ENCODE measurements at places on chromosomes 7 and 10.
A peak's percentile ranks its signal among the peaks of the same experiment; 100 is the strongest.

DNA sequence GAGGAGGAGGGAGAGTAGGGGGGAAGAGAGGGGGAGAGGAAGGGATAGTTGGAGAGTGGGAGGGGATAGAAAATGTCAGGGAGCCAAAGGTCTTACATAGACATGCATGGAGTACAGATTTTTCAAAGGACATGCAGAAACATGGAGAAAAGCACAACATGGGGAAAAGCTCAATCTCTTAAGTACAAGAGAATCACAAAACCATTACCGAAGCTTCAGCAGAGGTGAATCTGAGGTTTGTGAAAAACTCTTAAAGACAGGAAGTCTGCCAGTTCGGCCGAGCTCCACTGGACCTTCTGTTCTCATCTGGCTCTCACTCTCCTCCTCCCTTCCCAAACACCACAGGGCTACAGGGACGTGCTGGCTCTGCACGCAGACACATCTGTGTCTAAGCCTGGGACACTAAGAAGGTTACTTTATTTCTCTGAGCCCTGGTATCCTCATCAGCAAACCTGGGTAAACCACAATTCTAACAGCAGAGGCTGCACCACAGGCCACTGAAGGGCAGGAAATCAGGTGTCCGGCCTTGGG lies 133.9 kb downstream of the COBL start:
- DNase-seq: no peak

- DNase-seq: no peak
Observed at GRCh38 chr7:28487487-28487886, 75.2 kb downstream of the CREB5 start.

DNA sequence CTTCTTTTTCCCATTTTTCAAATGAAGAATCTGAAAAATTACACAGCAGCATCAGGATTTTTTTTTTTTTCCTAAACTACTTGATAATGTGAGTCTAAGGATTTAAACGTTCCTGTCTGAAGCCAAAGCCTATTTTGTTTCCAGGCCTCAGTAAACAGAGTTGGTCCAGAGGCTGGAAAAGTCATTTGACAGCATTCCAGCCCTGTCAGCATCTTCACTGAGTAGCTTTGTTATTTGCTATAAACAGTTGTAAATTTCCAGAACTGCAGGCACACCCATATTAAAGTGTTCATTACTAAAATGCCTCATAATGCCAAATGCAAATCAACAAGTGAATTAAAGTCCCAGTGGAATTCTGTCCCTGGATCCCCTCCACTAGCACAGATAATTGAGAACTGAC lies 35.5 kb upstream of the KMT2E start:
- DNase-seq: no peak

DNA sequence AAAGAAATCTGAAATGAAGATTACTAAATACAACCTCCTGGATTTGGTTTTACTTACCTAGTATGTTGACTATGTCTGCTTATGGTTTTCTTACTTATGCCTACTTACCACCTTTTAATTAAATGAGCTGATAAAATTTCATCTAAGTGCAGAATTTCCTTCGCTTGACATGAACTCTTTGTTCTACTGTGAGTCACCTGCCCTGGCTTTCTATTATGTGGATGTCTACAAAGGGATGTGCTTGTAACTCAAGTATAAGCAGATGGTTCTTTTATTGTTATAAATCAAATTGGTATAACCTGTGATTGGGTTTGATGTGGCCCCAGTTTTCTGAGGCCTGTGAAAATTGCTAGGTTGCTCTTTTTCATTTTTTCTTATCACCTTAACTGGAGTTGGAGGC lies 389.1 kb upstream of the ANKRD30A start:
- DNase-seq: no peak

DNA sequence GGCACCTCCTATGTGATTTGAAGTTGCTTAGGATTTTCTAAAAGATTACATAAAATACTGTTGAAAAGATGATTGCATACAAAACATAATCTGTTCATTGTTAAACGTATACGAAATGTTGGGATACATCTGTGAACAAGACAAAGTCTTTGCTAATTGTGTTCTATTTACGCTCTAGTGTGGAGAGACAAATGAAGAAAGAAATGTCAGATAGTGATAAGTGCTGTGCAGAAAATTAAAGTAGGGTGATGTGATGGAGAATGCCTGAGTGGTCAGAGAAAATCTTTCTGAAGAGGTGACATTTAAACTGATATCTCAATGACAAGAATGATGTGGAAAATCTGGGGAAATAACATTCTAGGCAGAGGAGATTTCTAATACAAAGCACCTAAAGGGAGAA lies 13.4 kb upstream of the ZRANB1 start:
- DNase-seq: no peak

DNA sequence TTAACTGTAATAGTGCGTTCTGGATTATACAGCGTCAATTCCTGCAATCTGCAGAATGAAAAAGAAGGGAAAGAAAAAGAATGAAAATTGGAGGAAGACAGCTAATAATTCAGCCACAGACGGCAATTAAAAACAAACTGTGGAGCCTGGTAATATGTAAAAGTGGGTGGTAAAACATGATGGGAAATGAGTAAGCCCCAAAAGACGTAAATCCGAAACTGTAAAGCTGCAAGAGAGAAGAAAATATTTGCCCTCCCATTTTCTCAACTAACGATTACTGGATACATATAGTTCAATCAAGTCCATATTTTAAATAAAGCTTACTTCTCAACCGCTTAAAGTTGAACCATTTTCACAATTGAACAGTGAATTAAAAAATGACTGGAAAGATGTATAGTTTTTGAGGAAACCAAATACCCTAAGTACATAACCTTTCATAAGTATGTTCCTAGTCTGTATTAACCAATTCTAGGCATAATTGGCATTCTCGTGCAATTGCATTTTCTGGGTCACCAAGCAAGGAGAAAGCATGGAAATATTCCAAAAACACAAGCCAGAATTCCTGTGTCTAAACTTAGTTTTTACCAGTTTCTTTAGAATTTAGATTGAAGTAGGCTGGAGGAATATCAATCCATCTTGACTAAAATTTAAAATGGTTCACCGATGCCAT lies 44.8 kb downstream of the MALSU1 start:
- no peak for DNase-seq

DNA sequence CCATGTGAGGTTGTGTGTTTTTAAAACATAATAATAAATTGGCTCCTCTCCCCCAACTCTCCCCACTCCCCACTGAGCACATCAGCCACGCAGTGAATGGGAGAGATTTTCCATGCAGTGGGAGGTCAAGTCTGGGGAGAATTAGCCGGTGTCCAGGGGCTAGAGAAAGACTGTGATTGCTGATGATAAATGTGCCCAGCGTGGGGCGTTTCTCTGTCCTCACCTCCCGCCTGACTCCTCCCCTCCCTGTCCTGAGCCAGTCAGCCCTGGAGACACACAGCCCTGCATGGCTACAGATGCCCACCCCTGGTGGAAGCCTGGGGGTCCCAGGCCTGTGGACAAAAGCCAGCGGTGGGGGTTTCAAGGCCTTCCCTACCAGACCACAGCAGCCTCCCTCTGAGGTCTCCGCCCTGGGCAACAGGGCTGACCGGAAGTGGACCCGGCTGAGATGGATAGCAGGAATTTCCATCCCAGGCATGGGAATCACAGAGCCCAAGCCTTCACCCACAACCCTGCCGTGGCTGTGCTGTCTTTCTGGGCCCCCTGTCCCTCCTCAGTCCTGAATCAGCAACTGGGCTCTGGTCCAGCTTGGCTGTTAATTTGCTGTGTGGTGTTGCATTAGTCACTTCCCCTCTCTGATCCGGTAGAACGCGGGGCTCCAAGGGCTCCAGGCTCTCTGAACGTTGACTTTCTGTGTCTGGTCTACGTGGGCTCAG lies 46.8 kb upstream of the SLC29A3 start:
- DNase-seq: no peak

DNA sequence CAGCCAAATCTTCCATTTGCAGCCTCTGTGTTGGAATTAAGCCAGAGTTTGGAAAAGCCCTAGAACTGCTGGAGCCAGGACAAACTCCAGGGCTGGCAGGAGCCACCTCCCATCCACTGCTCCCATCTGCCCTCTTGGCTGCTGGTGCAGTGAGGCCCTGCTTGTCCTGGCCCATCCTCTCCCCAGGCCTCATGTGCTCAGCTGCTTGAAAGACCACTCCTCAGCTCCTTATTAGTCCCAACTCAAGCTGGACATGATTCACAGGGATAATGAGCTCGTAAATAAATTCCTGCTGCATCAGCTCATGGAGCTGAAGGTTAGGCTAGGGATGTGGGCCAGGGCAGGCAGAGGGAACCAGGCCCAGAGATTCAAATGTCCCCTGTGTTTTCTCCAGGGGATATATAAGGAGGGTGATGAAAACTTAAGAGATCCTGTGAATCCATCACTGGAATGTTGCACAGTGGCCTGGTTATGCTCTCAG lies 282.8 kb downstream of the RPS24 start:
- no peak for DNase-seq

DNA sequence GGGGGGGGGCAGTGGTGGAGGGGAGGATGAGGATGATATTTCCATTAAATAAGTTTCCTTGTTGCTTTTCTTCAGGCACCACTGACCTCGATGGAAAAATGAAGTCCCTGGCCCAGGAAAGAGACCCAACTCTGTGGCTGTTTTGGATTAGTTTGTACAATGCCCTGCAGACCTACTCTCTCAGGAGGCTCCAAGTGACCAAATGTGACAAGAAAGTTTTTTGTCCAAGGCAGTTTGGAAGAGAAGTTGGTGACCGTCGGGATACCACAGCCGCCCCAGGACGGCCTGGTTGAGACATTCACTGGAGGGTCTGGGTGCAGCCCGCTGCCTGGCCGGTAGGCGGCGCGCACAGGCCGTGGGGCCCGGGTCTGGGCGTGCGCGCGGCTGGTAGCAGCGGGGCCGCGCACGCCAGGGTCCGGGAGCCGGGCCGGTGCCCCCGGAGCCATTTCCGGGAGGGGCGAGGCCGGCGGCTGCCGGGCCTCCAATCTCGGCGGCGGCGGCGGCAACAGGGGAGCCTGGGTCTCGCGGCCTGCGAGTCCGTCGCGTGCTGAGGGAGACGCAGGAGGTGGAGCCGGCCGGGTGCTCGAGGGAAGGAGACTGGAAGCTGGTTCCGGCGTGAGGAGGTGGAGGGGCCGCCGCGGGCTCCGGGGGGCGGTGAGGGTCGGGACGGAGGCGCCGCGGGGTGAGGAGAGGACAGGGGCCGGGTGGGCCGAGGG lies at the start of gene SGPL1:
SGPL1 (plus strand) TSS at position 445 of the 716 bp plus-strand sequence. CDS start 906 bp downstream, outside the sequence.
- DNase-seq: peak; percentile 83

- DNase-seq: no peak
Observed at GRCh38 chr10:121435099-121435875, 163.0 kb downstream of the FGFR2 start.

GRCh38 chr7:94442639-94443038 lies 47.9 kb downstream of the COL1A2 start:
- no peak for DNase-seq

GRCh38 chr10:21497177-21497807 lies 28.2 kb downstream of the SKIDA1 start:
- DNase-seq: no peak

- DNase-seq: no peak
Observed at GRCh38 chr10:113879691-113880090, 25.2 kb downstream of the NHLRC2 start.

- no peak for DNase-seq
Observed at GRCh38 chr10:65548001-65548400, 1377.8 kb upstream of the LRRTM3 start.

DNA sequence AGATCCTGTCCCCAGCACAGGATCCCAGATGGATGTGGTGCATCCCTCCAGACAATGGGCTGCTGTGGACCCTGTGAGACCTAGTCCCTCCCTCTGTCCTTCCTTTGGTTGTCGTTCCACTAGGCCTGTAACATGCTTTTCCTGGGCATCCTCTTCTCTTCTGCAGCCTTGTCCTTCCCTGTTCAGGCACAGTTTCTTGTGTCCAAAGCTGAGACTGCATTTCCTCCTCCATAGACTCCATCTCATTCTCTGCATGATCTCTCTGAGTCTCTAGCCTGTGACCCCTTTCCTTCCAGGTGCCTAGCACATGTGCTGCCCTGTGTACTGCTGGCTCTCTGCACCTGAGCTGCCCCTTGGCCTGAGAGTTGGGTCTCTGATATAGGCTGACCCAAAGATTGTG lies 293.5 kb upstream of the IGFBP3 start:
- no peak for DNase-seq

- DNase-seq: no peak
Observed at GRCh38 chr7:96792115-96792514, 82.5 kb upstream of the SEM1 start.

GRCh38 chr10:110426294-110427181 lies 71.2 kb upstream of the DUSP5 start:
- DNase-seq: no peak

DNA sequence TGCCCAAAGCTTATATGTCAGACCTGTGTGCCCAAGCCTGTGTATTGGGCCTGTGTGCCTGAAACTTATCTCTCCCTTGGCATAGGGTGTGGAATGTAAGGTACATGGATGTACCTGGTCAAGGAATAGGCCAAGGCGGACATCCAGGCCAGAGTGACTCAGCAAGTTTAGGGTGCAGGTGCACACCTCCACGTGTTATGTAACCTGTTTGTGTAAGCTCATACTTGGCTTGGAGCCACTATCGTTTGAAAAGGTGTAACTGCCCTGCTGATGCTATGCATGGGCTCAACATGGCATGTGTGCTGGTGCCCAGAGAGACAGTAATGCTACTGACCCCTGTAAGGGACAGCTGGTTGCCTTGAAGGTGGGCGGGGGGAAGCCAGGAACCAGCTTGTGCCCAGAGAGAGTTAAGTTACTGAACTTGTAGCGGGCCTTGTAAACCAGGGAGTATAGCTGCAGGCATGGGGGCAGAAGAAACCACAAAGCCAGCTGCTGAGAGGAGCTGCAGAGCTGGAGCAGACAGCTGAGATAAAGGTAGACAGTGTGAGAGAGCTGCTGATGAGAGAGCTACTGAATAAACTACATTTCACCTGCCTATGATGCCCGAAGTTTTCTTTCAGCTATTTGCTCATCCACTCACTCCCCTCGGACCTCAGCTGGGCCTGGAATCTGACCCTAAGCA lies 656.4 kb upstream of the ZWINT start:
- no peak for DNase-seq

- DNase-seq: no peak
Observed at GRCh38 chr7:42226354-42226941, 10.6 kb downstream of the GLI3 start.

DNA sequence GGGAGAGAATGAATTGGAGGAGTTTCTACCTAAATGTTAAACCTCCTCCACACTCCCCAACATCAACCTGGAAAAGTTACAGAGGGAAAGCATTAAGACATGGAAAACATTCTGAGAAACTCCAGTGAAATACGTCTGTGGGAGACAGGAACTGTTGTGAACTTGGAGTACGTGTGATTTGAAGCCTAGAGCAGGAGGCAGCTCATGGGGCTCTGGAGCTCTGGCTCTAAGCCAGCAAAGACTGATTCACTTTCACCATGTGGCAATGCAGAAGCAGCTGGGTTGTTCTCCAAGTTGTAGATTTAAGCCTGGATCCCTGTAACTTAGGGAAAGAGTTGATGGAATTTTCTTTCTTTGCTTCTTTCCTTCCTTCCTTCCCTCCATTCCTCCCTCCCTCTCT lies 503.2 kb downstream of the NRG3 start:
- DNase-seq: no peak

DNA sequence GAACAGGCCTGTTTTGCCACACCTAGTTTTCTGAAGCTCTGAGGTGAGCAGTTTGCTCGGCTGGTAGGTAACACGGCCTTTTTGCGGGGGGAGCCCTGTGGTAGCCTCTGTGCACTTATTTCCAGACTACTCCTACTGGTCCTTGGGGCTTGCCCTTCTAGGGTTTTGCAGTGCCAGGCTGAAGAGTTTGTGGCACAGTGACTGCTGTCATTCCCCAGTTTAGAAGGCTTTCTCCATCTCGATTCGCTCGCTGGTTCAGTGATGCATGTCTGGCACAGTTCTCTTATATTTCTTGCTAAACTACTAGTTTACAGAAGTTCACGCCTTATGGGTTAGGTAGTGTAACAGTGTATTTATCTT lies 711 bp downstream of the KIF20B start:
- DNase-seq: no peak

- DNase-seq: no peak
Observed at GRCh38 chr7:107113866-107114265, 54.9 kb upstream of the HBP1 start.

All from activated CD8-positive, alpha-beta memory T cell treated with anti-CD3 and anti-CD28 coated beads for 1 hour (primary cell).